ENCODE measurements at places on chromosomes 2 and 18. TPM values are rescaled to one million over a fixed set of nuclear protein-coding genes. Genes with fewer than 3 reads are reported as not detected.

GRCh38 chr18:58865701-58866065, 1.0 kb downstream of the ZNF532 start:
- no peak for DNase-seq

GRCh38 chr2:235550378-235550760, 56.5 kb downstream of the AGAP1 start:
- DNase-seq = peak; percentile 62

DNA sequence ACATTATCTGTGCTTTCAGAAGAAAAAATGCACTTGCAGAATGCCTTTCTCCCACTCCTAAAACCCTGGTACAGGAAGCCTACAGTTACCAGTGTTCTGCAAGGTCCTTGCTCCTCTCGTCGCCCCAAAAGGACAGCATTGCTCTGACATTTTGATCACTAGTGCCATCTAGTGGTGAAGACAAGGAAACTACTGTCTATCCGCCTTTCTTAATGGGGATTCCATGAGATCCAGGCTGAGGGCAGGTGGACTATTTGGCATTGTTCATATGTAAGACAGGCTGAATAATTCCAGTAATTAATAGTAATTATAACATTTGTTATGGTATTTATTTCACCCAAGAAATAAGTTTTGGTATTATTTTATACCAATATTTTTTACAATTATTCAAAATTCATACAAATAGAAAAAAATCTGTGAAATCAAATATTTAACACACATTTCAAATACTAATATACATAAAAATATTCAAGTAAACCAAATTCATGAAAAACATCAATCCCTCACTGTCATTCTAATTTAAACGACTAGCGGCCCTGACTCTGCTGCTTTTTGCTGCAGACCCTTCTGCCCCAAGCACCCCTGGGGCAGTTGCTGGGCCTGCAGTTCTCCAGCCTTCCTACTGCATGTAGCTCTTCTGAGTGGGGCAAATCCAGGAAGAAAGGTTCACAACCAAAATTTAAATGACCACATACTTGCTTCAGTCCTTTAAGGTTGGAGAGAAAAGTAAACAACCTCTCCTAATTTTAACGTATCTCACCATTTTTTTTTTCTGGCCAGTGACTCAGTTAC, 19.0 kb downstream of the TPGS2 start:
- DNase-seq = no peak

DNA sequence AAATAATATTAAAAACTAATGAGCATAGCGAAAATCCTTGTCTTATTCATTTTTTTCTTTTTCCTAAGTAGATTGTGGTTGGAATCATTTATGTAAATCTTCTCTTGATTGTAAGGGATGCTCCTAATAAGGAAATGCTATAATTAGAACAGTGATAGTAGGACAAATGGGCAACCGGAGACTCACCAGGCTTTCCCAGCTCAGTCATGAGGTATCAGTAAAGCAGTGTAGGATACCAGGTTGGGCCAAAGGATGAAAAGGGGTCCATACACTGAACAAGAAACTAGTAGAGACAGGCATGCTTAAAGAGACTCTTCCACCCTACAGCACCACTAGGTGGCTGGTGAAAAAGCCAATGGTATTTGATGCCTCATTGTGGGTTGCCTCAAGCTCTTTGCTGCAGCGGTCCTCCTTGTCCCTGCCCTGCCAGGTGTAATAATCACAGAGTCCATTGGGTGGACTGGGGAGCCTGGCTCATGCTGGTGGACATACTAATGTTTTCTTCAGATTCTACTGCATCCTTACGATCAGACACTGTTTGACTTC, 71.4 kb upstream of the FAM98A start:
- no peak for DNase-seq

DNA sequence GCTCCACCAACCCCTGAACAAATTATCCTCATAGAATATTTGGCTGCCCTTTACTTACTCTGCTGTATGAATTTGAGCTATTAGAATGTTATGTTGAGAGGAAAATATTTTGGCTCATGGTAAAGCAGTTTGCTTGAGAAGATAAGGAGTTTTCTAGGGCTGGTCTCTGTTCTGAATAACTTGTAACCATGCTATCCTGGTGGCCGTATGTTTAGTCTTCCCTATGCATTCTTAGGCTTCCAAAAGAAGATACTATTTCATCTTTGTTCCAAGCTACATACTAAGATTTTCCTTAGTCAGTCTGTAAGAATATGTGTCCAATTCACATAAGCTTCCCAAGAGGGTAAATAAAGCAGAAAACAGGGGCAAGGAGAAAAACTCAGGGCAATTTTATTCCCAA, 1105.1 kb upstream of the PIK3C3 start:
- DNase-seq = no peak

DNA sequence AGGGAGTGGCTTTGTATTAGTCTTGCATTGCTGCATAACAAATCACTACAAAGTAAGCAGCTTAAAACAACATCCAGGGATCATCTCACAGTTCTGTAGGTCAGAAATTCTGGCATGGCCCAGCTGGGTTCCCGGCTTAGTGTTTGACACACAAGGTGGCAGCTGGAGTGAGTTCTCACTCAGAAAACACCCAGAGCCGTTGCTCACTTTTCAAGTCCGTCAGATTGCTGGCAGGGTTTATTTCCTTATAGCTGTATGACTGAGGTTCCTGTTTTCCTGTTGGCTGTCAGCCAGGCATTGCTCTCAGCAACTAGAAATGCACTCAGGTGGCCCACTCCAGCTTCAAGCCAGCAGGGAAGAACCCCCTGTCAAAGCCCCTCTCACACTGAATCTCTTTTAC, 324.1 kb downstream of the CCDC178 start:
- peak; percentile 40 for DNase-seq

The TCF23 gene
- not detected for total RNA-seq

The MATN3 gene
- 17.0 TPM for total RNA-seq

- peak; percentile 55 for DNase-seq
These were observed 176.5 kb upstream of the SALL3 start for GRCh38 chr18:78803104-78803503.

The INO80C gene
- 22.7 TPM for total RNA-seq

DNA sequence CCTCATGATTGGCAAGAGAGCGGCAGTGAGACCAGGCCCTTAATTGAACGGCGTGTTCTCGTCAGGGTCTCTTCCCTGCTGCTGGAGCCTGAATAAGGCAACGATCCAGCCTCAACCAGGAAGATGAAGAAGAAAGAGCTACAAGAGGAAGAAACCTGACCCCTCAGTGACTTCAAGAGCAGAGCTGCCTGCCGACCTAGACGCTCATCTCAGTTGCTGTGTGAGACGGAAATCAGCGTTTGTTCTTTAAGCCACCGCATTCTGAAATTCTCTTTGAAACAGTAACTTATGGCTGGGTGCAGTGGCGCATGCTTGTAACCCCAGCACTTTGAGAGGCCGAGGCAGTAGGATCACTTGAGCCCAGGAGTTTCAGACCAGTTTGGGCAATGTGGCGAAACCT, 29.6 kb upstream of the KCNG3 start:
- DNase-seq = no peak

GRCh38 chr18:63907664-63908063, at the start of gene SERPINB10:
Gene SERPINB10 (plus strand): TSS chr18:63907958. CDS start chr18:63915511, 7,553 bp downstream.
- no peak for DNase-seq

The SCYGR7 gene
- not detected for total RNA-seq

The TUBB8B gene
- not detected for total RNA-seq

DNA sequence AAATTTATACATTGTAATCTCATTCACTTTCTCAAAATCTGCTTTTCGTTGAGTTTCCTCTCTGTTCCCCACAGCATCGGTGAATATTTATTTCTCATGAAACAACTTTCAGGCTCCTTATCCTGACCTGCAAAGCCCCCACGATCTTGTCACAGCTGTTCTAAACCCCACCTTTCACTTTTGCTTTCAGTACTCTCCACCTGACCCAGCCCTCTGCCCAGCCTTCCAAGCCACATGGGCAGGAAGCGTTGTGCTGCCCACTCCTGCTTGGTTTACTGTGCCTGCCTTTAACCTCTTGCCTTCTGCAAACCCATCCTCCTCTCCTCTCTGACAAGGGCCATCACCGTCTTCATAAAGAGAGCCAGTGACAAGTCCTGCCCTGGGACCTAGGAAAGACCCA, 262.5 kb downstream of the GALR1 start:
- no peak for DNase-seq

The ZNF236 gene
- 16.1 TPM for total RNA-seq

The RNU2-63P gene
- 2.7 TPM for total RNA-seq

The ONECUT2 gene
- 0.05 TPM for total RNA-seq

DNA sequence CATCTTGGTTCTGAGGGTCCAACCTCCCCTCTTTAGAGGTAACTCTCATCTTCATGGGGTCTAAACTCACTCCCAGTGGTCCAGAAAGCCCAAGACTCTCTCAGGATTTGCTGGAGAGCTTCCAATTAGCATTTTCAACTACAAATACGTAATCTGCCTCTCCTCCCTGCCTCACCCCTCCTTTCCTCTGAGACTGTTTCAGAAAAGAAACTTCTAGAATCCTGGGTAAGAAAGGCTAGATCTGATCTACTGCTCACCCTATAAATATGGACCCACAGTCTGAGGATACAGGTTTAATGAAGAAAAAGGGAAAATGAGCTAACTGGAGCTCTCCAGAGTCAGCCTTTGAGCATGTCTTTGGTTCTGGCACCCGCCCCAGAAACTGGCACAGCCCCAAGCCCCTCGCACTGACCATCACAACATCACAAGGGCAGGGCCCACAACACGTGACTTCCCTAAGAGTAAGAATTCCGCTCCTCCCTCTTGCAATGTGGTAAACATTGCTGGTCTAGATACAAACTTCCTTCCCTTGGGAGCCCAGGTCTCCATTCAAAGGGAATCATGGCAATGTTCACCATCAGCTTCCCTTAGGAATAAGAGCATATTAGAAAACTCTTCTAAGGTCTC, 21.7 kb upstream of the IHH start:
- no peak for DNase-seq

DNA sequence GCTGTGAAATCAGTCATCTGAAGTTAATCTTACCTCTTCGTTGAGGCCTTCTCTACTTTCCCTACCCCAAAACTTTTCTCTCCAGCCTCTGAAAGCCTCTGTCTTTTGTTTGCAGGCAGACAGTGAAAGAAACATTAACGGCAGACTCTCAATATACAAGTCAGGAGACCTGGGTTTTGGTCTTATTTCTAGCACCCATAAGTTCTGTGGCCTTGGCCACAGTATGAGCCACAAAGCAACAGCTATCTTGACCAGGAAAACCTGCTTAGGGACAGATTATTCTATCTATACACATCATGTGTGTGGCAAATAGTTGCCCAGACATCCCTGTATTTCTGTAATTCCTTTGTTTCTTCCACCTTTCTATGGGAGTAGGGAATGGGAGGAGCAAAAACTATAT, 318.3 kb downstream of the AGPS start:
- no peak for DNase-seq

The UGT1A8 gene
- total RNA-seq = not detected

DNA sequence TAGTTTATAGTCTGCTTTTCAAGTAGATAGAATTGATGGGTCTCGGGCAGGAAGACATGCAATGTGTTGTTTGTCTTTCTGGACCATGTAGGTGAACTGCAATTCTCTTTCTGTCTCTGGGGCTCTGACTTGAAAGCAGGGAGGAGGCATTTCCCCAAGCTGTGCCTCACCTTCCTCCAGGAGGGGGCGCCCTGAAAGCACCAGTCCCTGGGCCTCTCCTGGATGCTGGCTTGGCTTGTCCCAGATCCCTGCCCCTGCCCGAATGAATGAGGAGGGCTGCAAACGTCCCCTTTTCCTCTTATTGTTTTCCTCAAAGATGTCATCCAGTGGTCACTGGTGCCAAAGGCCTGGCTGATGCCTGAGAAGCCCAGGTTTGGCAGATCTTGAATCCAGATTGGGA, 270.6 kb downstream of the CELF4 start:
- DNase-seq = no peak

- DNase-seq = no peak
These were observed 188.2 kb downstream of the PTH2R start for GRCh38 chr2:208594642-208595385.

DNA sequence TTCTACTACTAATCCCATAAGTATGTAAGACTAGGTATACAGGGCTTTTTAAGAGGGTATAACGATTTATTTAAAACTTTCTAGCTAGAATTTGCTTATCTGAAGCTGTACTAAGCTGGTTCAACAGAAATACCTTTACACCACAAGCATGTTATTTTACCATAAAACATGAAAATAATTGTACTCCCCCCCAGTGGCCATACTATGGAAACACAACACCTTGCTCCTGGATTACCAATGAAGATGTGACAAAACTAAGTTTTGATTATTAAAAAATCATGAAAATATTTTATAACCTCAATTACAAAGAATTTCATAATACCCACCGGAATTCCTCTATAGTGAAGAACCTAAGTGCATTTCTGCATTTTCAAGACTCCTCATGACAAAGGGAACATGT, 27.3 kb downstream of the LPIN2 start:
- DNase-seq = no peak

The NAB1 gene
- 44.2 TPM for total RNA-seq

- DNase-seq = no peak
These were observed 47.9 kb downstream of the KIF5C start for GRCh38 chr2:148922776-148923475.

- DNase-seq = no peak
These were observed 89.0 kb downstream of the KCTD1 start for GRCh38 chr18:26459340-26459739.

The SERPINB7 gene
- total RNA-seq = not detected

DNA sequence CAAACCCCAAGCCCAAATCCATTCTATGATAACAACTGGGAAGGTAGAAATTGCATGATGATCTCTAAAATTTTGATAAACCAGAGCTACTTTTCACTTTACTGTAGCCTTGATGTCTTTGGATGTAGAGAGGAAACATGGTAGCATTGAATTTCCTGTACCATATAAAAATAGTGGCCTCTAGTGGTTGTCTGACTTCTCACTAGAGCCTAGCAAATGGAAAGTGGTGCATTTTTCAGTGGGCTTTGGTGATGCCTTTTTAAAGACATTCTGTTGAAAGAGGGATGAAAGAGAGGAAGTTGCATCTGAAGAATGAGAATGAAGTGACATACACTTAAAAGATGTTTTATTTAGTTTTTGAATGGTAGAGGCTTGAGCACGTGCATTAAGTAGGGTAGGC, 662.2 kb downstream of the XIRP2 start:
- DNase-seq = no peak

The SIX3 gene
- total RNA-seq = not detected

The SOWAHC gene
- total RNA-seq = 13.2 TPM

The ST3GAL5 gene
- 48.1 TPM for total RNA-seq

DNA sequence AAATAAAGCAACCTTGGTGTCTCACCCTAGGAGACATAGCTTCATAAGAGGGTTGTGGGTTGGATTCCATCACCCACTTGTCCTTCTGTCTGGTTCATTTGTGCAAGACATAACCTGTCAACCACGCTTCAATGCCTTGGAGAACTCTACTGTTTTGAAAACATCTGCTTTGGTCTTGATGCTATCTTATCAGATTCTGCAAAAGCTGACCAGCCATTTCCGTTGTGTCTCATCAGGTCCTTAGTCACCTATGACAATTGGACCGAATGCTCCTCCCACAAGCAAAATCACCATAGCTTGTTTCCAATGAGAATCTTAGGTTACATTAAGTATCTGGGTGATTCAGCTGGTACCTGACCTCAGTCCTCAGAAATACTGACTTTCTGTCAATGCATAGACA, 35.4 kb downstream of the STAT4 start:
- DNase-seq = no peak
